Stimulated activated CD4-positive, alpha-beta T cell treated with anti-CD3 and anti-CD28 coated beads, Interleukin-1b, Interleukin-23, amount 100 ng/mL, for 4 hours (primary cell): ENCODE measurements at places on chromosomes 3 and 15.

GRCh38 chr15:78680431-78681075 lies 39.5 kb upstream of the CHRNB4 start:
- no peak for DNase-seq

DNA sequence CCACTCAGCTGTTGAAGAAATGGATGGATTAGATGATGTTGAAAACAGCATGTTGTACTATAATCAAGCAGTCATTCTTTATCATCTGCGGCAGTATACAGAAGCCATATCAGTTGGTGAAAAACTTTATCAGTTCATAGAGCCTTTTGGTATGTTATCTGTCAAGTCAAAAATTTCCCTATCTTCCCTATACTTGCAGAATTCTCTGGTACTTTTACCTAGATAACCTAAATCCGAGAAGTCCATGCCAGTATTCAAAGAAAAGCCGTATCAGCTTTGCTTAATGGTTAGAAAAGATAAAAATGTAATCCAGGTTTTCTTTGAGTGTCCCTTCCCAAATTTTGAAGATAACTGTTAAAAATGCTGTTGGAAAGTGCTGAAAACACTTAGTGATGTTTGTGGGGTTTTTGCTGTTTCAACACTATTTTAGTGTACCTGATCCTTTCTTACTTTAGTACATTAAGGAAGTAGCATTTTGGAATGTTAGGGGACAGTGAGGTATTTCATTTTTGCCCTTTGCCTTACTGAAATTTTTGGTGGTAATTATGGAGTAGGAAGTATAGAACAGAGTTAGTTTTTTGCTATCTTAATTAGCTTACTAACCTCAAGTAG lies 23.8 kb downstream of the CNOT10 start:
- no peak for DNase-seq

- DNase-seq = no peak
These were observed 226.3 kb upstream of the ARHGEF26 start for GRCh38 chr3:153894857-153895256.

DNA sequence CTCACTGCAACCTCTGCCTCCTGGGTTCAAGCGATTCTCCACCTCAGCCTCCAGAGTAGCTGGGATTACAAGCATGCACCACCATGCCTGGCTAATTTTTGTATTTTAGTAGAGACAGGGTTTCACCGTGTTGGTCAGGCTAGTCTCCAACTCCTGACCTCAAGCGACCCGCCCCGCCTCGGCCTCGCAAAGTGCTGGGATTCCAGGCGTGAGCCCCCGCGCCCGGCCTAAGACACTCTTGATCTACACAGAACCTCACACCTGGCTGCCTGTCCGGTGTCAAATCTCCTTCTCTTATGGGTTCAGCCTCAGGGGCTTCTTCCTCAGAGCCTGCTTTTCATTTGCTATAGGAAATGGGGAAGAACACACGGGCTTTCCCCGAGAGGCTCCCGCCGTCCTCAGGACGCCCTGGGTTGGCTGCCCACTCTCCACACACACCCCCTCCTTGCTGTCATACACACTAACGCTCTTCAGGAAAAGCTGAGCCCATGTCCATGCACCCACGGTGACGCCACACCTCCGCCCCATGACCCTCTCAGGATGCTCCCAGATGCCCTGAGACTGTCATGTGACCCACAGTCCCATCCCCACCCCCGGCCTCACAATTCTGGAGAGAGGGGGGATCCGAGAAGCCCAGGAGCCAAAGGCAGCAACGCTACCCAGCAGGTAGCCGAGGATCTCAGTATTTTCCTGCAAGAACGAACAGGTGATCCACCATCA lies 10.4 kb downstream of the TMEM44 start:
- no peak for DNase-seq

- no peak for DNase-seq
These were observed 10.6 kb downstream of the MAPKAPK3 start for GRCh38 chr3:50627407-50628051.

DNA sequence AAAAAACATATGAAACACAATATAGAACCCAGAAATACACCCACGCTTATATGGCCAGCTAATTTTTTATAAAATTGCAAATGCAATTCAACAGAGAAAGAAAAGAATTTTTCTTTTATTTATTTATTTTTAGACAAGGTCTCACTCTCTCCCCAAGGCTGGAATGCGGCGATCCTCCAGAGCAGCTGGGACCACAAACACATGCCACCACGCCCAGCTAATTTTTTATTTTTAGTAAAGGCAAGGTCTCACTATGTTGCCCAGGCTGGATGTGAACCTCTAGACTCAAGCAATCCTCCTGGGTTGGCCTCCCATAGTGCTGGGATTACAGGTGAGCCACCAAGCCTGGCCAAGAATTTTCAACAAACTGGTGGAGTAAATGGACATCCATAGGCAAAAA lies 117.9 kb downstream of the SCAPER start:
- DNase-seq = no peak

DNA sequence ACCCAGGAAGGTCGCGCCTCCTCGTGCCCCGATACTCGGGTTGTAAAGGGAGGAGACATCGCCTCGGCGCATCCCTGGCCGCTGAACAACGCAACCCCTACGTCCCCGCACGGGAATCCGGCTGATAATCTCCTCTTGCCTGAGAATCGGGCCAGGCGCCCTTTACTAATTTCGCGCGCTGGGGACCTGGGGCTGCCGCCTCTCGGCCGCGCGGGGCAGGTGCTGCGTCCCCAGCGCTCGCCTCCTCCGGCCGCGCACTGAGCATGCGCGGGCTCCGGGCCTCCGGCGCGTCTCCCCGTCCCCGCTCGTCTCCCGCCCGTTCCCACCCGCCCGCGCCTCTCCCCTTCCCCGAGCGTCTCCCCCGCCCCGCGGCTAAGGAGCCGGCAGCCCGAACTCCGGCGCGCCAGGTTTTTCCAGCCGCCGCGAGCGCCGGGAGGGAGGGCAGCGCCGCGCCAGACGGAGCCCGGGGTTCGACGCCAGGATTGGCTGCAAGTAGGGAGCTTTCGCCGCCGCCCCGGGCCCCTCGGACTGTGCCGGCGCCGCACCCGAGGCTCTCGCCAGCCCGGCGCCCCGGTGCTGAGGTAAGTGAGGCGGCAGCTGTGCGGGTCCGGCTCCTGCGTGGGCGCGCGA lies at the start of gene CNTN4:
TSS of gene CNTN4 (plus strand) at position 469 of the 630 bp plus-strand sequence.
- DNase-seq = peak; percentile 6

DNA sequence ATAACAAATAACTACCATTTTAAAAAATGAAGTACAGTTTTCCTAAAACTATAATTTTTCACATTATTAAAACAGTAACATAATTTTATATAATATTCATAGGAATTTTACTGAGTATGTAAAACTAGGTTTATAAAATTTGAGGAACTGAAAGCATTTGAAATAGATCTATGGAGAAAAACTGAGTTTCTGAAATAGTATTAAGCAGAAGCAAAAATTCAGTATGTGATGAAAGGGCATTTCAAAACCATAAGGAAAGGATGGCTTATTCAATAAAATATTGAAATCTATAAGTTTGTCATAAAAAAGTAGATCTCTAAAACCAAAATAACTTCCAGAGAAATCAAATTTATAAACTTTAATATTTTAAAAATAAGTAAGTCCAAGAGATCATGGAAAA lies 53.4 kb downstream of the GBE1 start:
- DNase-seq = no peak

GRCh38 chr3:170869239-170869590 lies 780 bp downstream of the RPL22L1 start:
- no peak for DNase-seq

DNA sequence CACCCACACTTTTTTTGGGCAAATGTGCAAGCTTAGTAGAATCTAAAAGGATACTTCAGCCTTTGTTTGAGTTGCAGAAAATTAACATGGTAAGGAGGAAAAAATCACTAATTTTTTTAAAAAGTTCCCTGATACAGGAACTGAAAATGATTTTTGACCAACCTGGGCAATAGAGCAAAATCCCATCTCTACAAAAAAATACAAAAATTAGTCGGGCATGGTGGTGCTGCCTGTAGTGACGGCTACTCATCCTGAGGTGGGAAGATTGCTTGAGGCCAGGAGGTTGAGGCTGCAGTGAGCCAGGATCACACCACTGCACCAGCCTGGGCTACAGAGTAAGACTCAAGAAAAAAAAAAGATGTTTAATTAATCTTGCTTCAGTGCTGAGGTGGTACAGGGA lies 10.6 kb upstream of the GABPB1 start:
- DNase-seq = no peak

DNA sequence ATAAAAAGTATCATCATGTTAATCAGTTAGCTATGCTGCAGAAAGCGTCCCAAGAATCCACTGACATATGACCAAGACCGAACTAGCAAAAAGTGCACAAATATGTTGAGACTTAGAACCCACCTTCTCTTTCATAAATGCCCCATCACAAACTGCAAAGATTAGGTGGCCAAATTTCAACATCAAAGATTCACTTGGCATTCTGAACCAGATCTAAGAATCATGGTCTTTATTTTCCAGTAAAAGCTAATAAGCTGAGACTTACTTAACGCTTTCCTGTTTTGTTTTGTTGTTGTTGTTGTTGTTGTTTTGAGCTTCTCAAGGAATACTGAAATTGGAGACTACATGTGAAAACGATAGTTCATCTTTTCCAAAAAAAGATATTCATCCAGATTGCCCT lies 62.4 kb downstream of the ZBTB20 start:
- DNase-seq = no peak

GRCh38 chr3:150296966-150297365 lies 111.1 kb upstream of the TSC22D2 start:
- no peak for DNase-seq

DNA sequence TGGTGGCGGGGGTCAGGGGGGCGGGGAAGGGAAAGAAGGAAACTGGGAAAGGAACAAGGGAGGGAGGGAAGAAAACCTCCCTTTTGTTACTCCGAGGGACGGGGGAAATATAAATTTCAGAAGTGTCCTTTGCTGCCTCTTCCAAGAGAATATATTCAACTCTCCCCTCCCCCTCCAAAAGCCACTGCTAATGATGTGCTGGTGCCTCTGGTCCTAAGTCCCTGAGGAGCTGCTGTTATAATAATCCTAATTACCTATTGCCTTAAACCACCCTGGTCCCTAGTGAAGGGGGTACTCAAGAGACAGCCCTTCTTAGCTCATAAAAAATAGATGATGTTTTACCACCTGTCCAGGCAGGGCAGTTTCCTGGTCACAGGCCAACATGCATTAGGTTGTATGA lies 118.3 kb upstream of the TRIM42 start:
- no peak for DNase-seq

GRCh38 chr3:152272771-152273242 lies 4.1 kb downstream of the MBNL1 start:
- peak; percentile 47 for DNase-seq

DNA sequence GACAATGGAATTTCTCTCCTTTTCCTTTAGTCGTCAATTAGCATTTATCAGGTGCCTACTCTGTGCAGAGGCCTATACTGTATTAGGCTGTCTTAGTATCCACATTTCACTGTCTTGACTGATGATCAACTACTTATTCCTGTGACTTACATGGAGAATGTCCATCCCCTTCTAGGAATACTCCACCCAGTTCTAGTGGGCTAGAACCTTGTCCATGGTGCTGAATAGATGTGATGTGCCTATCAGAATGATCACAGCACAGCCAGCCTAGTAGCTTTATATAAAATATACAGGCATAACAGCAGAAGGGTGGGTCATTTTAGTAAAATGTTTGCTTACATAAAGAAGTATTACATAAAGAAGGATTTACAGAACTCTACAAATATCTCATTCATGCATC lies 621.4 kb downstream of the PDCD6IP start:
- no peak for DNase-seq

DNA sequence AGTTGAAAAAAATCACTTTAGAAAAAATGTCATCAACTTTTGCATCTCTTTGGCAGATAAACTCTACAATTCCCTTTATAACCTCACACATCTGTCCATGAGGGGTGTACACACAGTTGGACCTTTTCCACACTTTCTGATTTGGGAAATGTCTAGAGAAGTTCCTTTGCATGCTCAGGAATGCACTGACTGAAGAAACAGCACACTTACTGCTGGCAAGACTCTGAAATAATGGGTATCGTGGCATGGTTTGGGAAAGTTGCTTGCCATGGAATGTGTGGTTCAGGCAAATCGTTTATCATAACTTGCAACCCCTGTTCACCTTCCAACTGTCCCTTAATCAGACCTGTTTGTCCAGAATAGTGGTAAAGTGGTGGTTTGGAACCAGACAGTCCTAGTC lies 135.3 kb upstream of the TGFBR2 start:
- no peak for DNase-seq

GRCh38 chr3:10423171-10423882 lies 82.1 kb downstream of the ATP2B2 start:
- DNase-seq = no peak

- DNase-seq = no peak
These were observed 3.9 kb upstream of the PAK2 start for GRCh38 chr3:196735751-196736150.

DNA sequence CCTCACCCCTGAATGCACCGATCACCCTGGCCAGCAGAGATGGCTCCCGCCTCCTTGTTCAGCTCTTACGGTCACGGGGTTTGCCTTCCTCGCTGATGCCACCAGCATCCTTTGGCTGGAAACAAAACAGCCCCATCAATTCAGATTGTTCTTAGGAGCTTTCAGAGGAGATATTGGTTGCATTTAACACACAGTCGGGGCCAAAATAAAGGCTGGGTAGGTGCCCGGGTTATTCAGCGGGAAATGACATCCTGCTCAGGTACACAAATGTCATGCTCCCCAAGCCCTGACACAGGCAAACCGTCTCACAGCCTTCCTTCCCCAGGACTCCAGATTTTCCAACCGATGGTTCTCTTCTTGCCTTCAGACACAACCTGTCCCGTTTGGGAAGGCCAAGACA lies 62.4 kb upstream of the MEF2A start:
- no peak for DNase-seq

DNA sequence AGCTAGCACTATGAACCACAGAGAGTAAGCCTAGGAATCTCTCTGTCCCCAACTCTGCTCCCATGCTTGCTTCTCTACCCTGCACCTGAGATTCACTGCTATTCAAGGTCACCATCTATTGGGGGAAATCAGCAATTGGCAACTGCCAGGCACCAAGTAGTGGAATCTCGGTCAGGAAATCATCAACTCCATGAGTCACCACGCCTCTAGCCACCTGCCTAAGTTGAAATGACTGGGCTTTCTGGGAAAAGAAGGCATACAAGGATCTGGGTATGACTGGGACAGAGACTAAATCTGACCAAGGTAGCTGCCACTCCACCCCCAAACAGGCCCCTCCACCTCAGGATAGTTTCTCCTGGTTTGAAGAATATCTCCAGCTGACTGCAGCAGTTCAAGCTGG lies 464.1 kb upstream of the CBLB start:
- peak; percentile 2 for DNase-seq

- DNase-seq = no peak
These were observed 19.3 kb upstream of the TTBK2 start for GRCh38 chr15:42939841-42940240.

DNA sequence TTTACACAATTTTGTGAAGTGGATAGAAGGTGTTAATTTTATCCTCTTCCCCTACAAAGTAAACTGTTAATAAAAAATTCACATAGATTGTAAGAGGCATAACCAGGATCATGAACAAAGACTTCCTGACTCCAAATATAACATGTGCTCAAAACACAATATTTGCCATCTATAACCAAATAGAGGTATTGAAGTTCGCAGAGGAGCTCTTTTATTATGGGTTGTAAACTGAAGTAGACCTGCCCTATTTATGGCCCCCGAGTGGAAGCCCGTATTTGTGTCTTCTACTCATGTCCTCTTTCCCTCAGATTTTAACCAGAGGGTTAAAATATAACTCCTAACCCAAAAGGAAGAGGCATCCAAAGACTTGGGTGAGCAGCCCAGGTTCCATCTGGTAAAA lies 285.6 kb upstream of the COL8A1 start:
- no peak for DNase-seq

- no peak for DNase-seq
These were observed 671 bp upstream of the DCUN1D1 start for GRCh38 chr3:182981038-182981380.
